ENCODE measurements at places on chromosomes 4 and X.

DNA sequence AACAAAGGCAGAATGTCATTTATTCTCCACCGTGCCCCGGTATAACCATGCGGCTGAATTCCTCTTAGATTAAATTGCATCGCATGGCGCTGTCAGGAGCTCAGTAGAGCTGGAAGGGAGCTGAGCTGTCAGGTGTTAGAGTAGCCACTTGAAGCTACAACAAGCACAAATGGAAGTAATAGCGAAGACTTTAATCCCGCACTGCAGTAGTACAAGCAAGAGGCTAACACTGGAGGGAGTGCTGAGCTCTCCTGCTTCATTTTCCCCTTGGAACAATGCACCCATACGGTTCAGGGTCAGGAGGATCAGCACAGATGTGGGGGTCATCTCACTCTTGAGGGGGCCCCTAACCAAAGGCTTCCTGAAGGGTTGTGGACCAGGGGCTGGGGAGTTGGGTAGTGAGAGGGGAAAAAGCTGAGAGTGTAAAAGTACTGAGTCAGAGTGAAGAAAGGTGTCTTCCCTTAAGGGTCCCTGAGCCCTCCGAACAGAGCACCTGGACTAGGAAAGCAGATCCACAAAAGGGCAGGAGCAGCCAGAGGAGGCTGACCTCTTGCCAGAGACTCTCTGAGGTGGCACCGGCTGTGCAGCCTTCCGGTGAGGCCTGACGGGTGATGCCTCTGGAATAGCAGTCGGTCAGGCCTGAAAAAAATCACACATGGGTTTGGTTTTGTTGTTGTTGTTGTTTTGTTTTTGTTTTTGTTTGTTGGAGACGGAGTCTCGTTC is 36.0 kb upstream of the CBR4 start:
- DNase-seq: no peak

DNA sequence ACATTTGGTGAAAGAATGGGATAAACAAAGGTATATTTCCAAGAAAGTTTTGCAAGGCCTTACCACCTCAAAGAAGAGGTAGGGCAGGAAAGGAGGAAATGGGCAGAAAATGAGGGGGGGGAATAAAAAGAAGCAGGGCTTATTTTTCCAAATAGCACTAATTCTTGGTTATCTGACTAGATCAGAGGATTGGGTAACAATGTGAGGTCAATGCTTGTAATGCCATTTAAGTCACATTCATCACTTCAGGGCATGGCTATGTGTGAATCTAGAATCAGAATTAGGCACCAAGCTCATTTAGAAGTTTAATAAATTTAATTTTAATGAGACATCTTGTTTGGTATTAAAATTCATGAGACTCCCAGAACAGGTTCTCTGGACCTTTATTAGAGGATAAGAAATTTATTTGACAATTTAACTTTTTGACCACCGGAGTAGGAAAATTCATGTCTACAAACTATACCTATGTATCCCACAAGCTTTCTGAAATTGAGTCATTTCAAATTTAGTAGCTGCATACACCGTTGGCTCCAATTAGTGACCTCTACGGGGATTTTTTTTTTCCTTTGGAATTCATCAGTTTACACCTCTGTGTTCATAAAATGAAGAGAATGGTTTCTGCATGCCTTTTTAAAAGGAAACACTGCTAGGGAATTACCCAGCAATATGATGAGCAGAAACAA is 1.4 kb upstream of the STS start:
- DNase-seq: no peak

DNA sequence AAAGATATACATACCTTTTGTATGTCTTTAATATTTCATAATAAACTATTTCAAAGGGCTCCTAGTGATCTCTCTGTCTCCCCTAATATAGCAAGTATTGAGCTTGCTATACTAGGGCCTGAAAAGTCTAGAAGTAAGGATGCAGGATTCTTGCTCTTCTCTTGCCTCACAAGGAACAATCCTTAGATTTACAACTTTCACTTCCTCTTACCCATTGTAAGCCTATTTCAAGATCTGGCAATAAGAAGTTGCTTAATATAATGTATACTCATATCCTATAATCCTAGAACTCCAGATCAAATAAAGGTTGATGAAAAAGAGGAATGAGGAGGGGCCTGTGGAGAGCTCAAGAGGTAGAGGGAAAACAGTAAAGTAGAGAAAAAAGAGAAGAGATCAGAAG is 40.8 kb upstream of the CHRDL1 start:
- no peak for DNase-seq

- no peak for DNase-seq
Observed at GRCh38 chr4:121098266-121098665, 25.9 kb upstream of the NDNF start.

GRCh38 chrX:149950681-149951080 is 12.4 kb upstream of the EOLA2 start:
- DNase-seq: no peak

GRCh38 chrX:40952855-40953254 is 132.4 kb upstream of the USP9X start:
- DNase-seq: no peak

DNA sequence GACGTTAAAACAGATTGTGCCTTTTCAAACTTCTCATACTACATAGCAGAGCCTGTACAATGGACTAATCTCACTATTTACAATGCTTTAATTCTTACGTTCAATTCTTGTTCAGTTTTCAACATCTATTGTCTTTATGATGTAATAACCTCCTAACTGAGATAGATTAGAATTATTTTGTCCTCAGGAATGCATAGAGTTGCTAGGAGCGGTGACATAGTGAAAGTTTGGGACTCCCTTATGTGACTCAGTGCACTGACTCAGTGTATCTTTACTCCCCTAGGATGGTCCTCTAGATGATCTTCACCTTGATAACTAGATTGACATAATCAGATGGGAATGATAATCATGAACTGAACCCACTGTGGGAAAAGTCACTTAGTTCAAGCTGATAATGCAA is 151.5 kb downstream of the VEGFC start:
- DNase-seq: no peak

DNA sequence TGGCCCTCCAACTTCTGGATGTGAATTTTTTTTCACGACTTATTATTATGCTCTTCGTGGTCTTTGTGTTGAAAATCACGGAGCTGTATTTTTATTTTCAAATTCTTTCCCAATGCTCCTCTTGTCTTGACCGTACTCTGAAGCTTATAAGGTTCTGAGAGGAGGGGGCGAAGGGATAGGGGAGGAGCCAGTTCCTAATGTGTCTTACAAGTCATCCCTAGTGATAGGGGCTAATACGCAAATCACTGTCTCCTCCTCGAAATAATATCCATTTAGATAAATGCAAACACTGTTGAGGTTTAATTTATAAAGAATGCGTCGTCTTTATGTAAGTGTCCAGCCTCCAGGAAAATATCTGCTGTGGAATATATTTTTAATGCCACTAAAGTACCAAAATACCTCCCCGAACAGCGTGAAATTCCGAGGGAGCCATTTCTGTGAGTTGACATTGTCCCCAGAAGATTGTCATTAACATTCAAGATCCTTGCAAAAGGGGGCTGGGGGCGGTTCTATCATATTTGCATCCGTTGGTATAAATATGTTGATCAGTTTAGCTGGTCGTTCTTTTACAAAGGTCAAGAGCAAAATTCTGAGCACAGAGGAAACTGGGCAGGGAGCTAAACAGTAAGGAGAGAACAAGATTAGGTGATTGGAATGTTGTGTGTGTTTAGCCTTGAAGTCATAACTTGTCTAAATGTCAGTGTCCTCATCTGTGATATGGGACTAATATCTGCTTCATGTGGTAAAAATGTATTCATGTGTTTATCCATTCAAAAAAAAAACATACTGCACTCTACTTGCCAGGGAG is 3.7 kb upstream of the FAT1 start:
- no peak for DNase-seq

GRCh38 chr4:5050520-5051277 is 581 bp upstream of the STK32B start:
- no peak for DNase-seq

GRCh38 chrX:118675966-118676349 is 51.4 kb upstream of the IL13RA1 start:
- no peak for DNase-seq

DNA sequence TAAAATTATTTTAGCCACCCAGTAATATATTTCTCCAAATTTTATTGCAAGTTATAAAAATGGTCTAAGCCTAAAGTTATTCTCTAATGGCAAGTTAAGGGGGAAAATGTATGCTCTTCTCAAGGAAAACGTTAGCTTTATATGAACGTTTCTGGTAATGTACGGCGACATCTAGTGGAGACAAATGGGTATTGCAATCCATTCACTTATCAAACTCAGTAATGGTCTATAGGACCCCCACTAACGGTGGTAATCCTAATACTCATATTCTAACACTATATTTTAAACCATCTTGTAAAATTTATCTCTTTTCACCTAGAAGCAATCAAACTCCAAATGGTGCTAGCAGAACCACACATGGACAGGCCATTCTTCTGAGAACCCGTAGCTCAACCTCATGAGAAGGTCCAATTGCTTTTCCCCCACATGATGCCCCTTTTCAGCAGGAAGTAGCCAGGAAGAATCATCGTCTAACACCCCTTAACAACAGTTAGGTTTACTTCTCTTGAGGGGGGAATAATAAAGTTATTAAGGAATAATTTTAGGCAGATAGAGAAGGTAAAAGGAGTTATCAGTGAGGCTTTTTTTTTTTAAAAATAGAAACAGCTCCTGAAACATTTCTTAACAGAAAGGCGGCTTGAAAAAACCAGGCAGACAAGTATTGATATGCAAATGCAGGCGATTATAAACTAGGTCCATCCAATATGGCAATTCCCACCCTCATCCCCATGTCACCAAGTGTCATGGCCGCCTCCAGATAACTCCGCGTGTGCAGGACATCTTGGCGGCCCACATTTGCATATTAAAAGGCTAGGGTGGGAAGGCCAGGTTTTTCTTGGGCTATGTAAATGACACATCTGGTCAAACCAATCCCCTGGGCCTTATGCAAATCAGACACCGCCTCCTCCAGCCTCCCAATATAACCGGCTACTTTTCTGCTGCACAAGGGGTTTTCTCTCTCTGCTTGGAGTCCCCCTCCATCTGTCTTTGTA is 35.0 kb downstream of the NUDT11 start:
- DNase-seq: no peak

- peak; percentile 2 for DNase-seq
Observed at GRCh38 chrX:73214426-73215094, at the start of gene NAP1L2. NAP1L2 (minus strand) TSS chrX:73214851; CDS start chrX:73214492, 359 bp downstream.

- no peak for DNase-seq
Observed at GRCh38 chr4:13907255-13907751, 279.8 kb upstream of the BOD1L1 start.

GRCh38 chr4:150211799-150212445 is 133.7 kb downstream of the DCLK2 start:
- DNase-seq: no peak

DNA sequence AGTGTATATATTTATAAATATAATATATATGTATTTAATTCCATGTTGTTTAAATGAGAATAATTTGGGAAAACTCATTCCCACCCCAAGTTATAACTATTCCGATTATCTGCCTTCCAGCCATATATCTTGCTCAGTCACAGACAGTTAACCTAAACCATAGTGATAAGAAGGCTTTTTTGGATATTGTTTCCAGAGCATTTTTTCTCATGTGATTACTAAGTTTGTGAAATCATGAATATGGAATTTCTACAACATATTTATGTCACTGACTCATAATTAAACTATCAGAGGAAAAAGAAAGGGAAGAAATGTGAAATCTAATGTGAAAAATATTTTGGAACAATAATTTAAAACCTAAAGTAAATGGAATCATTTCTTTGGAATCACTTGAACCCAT is 1163.5 kb upstream of the PABPC4L start:
- DNase-seq: no peak

- no peak for DNase-seq
Observed at GRCh38 chr4:89101256-89102161, 9.8 kb upstream of the TIGD2 start.

DNA sequence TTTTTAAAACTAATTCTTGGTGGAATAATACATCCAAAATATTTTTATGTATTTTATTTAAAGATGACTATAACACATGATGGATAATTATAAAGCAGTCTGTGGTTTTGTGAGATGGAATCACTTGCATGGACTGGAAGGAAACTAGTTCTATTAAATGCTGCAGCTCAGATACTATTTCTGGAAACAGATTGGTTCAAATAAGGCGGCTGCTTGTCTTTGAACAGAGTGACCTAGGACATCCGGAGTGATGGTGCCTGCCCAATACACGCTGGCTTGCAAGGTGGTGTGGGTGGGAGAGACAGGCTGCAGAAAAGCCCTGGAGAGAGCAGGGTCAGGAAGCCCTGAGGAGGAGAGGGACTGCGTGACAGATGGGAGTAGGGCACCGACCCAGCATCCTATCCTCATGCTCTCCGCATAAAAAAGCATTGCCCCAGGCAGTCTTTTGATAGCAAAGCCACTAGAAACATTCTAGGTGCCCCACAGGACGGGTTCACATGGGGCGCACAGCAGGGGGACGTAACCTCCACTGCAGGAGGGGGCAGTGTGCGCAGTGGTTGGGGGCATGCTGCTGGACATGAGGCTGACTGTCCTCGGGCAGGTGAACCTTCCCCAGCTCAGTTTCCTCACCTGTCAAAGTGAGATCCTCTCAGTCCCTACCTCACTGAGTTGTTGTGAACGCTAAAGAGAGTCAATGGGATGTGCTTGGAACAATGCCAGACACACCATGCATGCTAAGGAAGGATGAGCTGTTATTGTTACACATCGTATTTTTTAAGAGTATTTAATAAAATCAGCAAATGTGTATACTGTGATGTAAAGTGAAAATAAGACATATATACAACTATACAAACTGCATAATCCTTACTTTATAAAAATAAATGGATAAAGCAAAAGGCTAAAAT is 71.3 kb downstream of the EVC2 start:
- no peak for DNase-seq
